ENCODE measurements at places on chromosomes 5 and 9.

- DNase-seq, result peak; percentile 56
These were observed 2.9 kb downstream of the CCDC107 start for GRCh38 chr9:35660966-35661415.

DNA sequence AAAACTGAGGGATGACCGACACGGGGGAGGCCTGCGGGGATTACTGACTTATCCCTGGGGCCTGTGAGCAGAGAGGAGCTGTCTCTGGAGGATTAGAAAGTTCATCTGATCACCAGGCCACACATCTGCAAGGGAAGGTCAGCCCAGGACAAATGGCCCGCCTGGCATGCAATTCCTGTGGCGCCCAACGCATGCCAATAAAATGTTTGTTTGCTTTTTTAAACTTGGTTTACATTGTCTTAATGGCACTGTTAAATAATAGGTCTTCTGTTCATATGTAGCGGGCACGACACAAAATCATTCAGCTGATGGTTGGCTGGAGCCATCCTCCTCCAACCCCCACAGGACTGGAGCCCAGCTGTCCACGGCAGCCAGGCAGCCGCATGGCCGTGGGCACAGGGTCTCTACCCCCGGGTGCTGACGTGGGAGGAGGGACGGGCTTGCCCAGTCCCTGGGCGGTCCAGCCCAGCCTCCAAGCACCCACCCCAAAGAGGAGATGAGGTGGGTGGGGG, 41.0 kb upstream of the SLC12A7 start:
- no peak for DNase-seq

- no peak for DNase-seq
These were observed 18.0 kb upstream of the LHX3 start for GRCh38 chr9:136222906-136223285.

DNA sequence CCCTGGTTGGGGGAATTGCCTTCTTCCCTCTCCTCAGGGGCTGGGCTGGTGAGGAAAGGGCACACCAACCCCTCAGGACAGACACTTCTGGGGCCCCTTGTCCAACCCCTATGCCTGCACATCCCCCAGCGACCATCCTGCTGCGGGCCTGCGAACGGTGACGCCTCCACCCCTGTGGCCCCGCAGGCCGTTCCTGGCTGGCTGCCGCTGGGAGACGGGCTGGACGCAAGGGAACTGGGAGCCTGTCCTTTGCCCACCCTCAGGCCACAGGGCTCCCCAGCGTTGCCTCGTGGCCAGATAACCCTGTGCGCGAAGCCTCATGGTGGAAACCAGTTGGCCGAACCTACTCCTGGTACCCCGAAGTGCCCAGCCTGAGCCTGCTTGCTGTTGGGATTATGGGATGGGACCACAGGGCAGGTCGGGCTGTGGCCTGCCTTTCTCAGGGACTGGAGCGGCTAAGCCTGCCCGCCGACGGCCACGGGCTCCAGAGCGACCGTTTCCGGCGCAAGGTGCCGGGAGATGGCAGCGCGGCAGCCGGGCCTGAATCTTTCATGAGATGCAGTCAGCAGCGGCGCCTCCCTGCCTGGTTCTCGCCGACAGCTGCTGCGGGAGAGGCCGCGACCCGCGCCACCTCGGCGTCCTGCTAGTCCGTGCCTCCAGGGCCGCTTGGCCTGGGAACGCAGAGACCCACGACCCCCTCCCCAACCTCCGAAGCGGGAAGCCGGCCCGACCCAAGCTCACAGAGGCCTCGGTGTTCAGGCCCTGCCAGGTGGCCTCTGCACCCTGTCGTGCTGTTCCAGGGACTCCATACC, 6.5 kb upstream of the PITX1 start:
- DNase-seq, result peak; percentile 76

GRCh38 chr5:88934439-88934838, 51.5 kb upstream of the MEF2C start:
- no peak for DNase-seq

DNA sequence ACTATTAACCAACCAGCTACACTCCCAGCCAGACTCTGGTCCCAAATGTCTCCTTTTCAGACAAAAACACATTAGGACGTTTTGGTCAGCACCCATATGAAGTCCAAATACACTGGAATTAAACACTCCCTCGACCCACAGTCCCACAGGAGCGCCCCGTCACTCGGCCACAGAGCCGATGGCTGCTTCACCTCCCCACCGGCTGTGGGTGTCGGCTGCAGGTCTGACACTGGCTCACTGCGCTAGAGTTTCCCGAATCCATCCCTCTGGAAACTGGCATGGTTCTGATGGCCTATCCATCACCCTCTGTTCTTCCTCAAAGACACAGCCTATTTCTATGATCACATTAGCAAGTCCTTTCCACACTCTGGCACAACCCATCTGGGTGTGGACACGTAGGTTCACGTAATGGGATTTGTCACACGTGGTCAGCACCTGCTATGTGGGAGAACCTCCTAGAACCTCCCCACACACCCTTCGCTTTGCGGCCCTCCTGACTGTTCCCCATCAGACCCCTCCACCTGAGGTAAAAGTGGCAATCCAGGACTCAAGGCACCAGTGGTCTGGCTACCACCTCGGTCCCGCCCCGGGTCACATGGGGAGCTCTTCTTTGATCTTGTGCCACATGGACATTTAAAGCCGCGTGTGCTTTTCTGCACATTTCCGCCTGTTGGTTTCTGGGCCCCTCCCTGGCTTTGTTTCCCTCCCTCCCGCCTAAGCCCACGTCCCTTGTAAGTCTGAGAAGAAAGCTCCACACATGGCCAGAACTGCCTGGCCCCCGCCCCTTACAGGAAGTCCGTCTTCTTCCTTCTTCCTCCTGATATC, 131.1 kb upstream of the PHYKPL start:
- DNase-seq, result no peak

DNA sequence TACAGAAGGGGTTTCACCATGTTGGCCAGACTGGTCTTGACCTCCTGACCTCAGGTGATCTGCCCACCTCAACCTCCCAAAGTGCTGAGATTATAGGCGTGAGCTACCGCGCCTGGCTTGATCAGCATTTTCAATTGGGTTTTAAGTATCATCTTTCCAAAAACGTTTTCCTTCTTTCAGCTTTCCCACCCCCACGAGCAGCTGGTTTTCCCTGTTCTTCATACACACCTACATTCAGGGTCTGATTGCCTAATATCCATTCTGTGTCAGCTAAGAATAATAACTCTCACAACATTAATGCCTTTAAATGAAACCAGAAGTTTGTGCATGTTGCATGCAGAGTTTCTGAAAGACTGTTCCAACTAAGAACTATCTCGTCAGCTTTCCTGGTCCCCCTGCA, 38.3 kb downstream of the RFK start:
- DNase-seq, result no peak

DNA sequence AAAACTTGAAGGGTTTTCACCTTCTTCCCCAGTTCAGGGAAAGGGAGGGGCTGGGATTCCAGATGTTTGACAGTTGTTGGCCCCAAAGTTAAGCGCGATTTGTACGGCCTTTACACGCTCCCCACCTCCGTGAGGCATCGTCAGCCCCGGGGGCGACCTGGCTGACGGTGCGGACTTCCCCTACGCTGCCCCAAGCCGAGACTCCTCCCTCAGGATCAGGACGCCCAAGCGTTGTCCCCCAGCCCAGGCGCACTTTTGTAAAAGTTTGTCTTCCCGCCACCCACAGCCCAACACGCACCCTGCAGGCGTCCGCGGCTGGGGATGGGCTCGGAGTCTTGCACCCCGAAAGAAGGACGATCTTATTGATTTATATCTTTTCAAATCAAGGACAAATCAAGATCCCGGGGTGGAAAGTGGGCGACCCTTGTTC, 713 bp downstream of the MOB3B start:
- DNase-seq, result peak; percentile 75

GRCh38 chr9:77597057-77597456, 51.1 kb downstream of the GNA14 start:
- no peak for DNase-seq

DNA sequence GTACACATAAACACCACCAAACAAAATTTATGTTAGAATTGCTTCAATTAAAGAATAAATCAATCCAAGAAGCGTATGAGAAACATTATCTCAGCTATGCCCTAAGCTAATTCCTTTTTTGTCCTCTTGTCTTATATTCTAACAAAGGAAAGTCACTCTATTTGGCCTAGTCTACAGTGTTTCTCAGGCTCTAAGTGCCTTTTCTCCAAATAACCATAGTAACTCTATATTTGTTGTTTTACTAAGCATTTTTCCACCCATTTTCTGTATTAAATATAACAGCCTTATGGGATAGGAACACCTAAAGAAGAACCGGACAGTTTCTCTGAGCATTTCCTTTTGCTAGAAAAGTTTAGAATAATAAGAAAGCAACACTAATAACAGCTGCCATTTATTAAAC, 120.1 kb upstream of the MTAP start:
- no peak for DNase-seq

GRCh38 chr5:175317872-175318271, 126.1 kb downstream of the DRD1 start:
- no peak for DNase-seq

GRCh38 chr5:4563400-4563799, 576.7 kb upstream of the ADAMTS16 start:
- peak; percentile 89 for DNase-seq

DNA sequence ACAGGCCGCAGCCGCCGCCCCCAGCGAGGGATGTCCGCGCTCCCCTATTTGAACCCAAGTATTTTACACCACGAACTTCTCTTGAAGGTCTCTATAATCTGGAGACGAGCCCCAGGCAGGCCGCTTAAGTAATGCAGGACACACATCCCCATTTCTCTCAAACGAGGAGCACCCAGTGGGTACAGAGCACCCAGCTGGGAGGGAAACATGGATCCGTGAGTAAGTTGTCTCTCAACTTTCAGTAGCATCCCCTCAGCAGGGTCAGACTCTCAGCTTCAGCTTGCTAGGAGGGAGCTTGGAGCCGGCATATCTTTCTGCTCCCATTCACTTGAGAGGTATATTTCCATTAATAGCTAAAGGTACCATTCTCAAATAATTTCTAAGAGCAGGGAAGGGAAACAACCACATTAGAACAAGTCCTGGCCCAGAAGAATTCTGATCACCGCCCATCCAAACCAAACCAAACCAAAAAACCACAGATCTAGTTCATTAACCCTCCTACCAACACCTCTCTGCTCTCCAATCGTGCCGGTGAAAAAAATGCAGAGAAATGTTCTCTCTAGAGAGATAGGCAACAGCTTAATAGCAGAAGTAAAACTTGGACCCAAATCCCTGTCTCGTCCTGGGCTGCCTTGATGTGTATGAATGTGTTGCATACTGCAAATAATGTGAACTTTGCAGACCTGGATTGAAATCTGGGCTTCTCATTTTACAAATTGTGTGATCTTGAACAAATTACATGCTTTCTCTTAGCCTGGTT, 910 bp downstream of the TDRD7 start:
- peak; percentile 28 for DNase-seq

Data from GM23338 (cell line).